ENCODE measurements at places on chromosomes 2 and 18.

- DNase-seq: no peak
Measured at GRCh38 chr2:166000401-166000800, 46.8 kb upstream of the TTC21B start.

DNA sequence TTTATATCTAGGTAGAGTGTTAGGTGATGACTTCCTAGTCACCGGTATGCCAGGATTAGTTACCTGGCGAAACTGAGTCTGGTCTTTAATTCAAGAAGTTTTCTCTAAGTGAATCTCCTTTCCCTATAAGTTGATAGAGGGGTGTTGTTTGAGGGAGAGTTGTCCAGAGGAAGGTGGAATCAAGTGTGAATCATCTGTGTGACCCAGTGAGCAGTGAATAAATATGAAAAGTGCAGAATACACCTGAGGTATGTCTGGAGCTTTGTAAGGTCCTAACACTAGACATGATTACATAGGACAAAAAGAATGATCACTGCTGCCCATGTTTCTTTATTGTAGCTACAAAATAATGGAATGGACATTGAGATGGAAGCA lies 11.2 kb downstream of the POU3F3 start:
- no peak for DNase-seq

DNA sequence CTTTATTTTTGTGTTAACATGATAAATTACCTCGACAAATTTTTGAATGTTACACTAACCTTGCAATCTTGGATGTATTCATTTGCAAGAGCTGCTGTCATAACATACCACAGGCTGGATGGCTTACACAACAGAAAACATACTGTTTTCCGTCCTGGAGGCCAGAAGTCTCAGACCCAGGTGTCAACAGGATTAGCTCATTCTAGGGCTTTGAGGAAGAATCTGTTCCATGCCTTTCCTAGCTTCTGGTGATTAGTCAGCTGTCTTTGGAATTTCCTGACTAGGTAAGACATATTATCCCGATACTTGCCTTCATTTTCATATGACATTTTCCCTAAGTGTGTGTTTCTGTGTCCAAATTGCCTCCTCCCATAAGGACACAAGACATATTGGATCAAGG lies 188.6 kb upstream of the CDH19 start:
- DNase-seq: no peak

DNA sequence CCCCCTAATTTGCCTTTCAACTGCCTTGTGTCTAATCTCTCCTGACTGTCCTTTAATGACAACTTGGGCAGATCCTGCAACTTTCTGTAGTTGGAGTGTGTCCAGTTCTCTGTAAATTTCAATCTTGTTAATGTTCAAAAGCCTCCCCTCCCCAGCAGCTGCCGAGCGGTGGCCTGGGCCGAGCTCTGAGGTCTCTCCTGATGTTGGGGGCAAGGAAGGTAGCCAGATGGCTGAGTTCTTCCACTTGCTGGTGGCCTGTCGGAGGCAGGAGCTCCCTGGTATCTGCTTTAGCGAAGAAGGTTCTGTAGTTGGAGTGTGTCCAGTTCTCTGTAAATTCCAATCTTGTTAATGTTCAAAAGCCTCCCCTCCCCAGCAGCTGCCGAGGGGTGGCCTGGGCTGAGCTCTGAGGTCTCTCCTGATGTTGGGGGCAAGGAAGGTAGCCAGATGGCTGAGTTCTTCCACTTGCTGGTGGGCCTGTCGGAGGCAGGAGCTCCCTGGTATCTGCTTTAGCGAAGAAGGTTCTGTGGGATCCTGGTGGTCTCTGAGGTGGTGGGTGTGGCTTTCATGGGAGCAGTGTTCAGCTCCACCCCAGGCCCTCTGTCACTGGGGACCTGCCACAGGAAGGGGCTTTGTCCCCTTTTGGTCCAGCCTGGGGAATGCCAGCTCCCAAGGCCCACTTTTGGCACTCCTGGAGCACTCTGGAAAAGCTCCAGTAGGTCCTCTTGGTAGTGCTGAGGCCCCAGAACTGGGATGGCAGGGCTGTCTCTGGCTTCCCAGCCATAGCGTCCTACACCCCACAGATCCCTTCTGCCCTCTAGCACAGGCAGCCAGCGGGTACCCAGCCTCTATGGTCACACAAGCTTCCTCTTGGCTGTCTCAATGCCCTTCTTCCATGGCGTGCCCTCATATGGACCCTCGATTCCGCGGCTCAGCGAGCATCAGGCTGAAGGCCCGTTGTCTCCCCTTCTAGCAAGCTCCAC lies 211.9 kb downstream of the ALPK2 start:
- no peak for DNase-seq

- peak; percentile 56 for DNase-seq
Measured at GRCh38 chr18:63322908-63323634, 3.5 kb upstream of the BCL2 start.

DNA sequence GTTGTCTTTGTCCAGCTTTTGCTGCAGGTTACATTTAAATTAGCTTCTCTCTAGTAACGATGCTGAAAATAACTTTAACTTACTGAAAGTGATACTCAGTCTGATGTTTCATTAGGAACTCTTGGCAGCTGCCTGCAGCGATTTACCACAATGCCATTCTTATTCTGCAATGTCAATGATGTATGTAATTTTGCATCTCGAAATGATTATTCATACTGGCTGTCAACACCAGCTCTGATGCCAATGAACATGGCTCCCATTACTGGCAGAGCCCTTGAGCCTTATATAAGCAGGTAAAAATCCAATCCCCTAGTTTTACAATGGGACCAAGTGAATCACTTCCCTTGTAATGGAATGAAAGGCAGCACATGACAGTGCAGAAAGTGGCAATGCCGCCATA lies 16.3 kb upstream of the MFF start:
- no peak for DNase-seq
